ENCODE measurements at places on chromosomes 3 and 15.
A peak's percentile ranks its signal among the peaks of the same experiment; 100 is the strongest.

GRCh38 chr3:32954506-32954905 is 3.1 kb downstream of the CCR4 start:
- DNase-seq: no peak

GRCh38 chr3:49699281-49699979 is 10.1 kb downstream of the RNF123 start:
- DNase-seq: no peak

DNA sequence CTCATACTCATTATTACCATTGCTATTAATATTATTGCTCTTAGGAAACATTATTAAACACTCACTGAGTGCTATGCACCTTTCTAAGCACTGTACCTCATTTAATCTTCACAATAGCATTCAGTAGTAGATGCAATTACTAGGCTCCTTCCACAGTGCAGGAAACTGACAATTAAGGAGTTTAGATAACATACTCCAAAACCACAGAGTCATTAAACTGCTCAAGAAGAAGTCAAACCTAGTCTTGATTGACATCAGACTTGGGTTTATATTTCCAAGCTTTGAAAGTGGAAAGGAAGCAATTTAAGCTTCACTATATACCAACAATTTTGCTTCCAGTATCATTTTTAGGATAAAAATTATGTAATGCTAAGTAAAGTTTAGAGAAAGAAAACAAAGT is 490.1 kb upstream of the ARRDC4 start:
- DNase-seq: no peak

GRCh38 chr3:42052484-42053351 is 38.4 kb upstream of the TRAK1 start:
- peak; percentile 61 for DNase-seq

- DNase-seq: no peak
Measured at GRCh38 chr3:177438596-177439220, 241.4 kb upstream of the TBL1XR1 start.

DNA sequence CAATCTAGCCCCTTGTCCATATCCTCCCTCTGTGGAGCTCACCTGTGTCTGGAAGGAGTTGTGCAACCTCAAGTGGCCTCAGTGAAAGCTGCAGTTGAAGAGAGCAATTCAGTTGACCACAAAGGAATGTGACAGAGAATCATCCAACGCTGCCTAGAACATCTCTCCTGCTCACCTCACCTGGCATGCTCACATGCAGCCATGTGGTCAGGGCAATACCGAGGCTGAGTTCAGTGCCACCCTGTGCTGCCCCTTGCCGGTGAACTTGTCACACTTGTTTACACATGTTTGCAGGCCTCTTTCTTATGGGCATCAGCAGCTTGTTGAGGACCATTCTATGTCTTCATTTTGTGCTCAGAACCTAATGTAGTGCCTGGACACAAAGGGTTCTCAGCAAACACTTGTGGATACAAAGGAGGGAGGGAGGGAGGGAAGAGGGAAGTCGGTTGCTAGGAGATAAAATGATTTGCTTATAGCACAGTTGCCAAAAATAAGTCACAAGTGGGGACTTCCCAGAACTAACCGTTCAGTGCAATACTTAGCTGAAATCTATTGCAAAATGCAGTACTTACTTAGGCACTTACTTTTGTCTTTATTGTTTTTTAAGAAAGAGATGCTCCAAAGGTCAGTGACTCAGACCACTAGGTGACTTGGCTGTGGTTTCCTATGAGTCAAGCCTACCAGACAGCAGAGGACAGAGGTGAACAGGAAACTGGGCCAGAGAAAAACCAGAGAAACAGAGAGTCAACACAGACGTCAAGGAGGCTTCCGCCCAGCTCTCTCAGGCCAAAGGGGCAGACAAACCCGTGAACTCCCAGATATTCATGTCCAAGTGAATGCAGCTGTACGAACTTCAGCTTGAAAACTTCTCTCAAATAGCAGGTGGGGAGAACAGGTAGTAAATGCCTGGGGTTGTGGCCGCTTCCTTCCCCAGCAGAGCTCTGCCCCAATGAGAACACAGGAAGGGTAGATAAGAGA is 227.8 kb upstream of the CTNNB1 start:
- peak; percentile 87 for DNase-seq

DNA sequence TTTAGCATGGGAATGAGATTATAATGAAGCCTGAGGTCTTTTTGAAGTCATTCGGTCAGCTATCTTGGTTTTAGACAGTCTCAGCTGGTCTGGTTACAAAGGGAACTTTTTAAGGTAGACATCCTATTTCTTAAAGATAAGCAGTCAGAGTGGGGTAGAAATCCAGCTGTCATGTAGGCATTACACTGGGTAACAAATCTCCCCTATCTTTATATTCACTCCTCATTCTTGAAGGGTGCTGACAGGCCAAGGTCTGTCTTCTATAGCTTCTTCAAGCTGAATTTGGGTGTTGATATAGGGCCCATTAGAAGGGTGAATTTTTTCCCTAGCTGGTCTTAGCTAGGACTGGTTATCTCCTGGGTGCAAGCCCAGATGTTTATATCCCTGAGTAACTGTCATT is 21.2 kb upstream of the NDN start:
- DNase-seq: no peak

DNA sequence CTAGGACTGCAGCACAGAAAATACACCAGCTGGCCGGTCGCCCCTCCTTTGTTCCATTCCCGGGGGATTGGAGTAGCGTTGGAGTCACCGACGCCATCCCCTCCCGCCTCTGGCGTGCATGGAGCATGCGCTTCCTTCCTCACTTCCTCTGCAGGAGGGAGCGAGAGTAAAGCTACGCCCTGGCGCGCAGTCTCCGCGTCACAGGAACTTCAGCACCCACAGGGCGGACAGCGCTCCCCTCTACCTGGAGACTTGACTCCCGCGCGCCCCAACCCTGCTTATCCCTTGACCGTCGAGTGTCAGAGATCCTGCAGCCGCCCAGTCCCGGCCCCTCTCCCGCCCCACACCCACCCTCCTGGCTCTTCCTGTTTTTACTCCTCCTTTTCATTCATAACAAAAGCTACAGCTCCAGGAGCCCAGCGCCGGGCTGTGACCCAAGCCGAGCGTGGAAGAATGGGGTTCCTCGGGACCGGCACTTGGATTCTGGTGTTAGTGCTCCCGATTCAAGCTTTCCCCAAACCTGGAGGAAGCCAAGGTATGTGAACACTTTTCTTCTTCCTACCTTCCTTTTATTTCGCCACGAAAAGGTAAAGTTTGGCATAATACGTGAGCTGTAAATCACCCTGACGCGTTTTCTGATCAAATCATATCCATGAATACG is at the start of gene SCG3:
Gene SCG3 (plus strand): TSS at position 201 of the 661 bp plus-strand sequence. CDS start 253 bp downstream, at position 454.
- peak; percentile 67 for DNase-seq

DNA sequence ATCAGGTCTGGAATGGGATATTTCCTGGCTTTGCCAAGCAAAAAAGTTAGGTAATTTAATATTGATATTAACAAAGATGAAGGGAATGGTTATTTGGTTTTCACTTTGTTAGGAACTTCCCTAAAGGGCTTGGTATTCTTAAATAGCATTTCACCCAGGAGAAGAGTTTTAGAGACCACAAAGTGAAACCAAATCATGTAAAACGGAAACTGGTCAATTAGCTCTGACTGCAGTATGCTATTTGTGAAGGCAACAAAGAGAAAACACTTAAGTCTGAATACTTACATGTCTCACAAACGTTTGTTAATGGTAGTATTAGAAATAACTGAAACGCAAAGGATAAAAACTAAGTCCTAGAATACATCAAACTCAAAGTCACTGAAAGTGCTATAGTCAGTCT is 32.4 kb upstream of the SETMAR start:
- no peak for DNase-seq

DNA sequence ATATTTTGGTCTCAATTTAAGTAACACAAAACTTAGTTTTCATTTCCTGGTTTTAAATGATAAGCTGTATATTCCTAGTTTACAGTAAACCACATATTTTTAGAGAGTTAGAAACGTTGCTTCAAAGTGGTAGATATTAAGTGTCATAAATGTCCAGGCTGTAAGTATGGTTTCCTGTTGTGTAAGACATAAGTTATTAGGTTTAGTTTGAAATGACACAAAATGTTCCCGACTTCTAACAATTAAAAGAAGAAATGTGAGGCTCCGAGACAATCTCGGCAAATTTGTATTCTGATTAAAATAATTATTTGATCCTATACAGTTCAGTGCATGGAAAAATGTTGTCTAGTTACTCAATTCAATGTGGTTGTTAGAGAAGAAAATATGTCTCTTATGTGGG is 387.3 kb downstream of the EPHA3 start:
- no peak for DNase-seq

- peak; percentile 66 for DNase-seq
Measured at GRCh38 chr3:176430244-176431037, 766.8 kb downstream of the TBL1XR1 start.

GRCh38 chr3:56688191-56688590 is 5.1 kb upstream of the TASOR start:
- no peak for DNase-seq

GRCh38 chr3:32493437-32494414 is 8.9 kb downstream of the CMTM6 start:
- no peak for DNase-seq

- DNase-seq: no peak
Measured at GRCh38 chr15:45650889-45651525, 16.2 kb downstream of the SQOR start.

GRCh38 chr3:482479-482878 is 285.9 kb downstream of the CHL1 start:
- no peak for DNase-seq

GRCh38 chr3:177515786-177516157 is 318.5 kb upstream of the TBL1XR1 start:
- no peak for DNase-seq

DNA sequence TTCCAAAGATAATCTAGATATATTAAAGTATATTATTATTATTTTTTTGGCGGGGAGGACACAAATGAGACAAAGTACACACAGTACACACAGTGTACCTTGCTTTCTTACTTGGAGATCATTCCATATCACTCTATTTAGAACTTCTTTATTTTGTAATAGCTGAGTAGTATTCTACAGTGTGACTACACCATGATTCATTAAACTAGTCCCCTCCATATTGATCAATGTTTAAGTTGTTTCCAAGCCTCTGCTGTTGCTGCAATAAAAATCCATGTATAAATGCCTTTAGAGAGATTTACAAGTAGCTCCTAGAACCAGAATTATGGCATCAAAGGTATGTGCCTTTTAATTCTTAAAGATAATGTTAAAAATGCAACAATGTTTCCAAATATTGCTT is 38.8 kb downstream of the PYGO1 start:
- DNase-seq: no peak

DNA sequence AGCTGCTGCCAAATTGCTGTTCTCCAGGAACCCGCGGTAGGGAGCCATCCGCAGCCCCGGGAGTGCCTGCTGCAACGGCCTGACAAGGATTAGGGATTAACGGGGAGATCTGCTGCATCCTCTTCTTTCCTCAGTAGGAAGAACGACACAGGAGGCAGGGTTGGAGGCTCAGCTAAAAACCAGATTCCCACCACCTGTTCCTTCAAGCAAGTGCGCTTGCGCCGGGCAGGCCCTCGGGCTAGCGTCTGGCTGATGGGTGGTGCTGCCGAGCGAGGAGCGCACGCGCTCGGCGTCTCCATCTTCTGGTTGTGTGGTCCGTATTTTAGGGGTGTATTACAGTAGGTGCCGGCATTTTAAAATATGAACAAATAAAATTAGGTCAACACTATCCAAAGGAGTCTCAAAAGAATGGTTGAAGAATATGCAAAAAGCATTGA is 25.4 kb upstream of the SLC25A26 start:
- DNase-seq: peak; percentile 57

GRCh38 chr3:188348435-188349244 is 194.7 kb downstream of the LPP start:
- peak; percentile 98 for DNase-seq

DNA sequence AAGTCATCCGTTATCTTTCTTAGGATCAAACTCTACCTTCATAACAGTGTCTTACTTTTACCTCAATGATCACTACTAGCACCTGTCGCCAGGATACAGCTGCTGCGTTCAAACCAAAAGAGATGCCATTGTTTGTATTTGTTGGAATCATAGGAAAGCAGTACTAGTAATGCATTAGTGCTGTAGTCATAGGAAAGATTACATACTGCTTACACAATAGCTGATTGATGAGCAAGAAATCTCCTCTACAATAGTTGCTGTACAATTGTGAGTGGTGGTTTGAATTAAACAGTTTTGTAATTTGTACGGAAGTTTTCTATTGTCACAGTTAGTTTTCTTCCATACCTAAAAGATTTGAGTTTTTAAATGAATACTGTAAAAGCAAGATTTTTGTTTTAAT is 21.4 kb downstream of the ACAP2 start:
- no peak for DNase-seq
